Amniotic epithelial cell (primary cell): ENCODE measurements at places on chromosomes 7 and 10.

DNA sequence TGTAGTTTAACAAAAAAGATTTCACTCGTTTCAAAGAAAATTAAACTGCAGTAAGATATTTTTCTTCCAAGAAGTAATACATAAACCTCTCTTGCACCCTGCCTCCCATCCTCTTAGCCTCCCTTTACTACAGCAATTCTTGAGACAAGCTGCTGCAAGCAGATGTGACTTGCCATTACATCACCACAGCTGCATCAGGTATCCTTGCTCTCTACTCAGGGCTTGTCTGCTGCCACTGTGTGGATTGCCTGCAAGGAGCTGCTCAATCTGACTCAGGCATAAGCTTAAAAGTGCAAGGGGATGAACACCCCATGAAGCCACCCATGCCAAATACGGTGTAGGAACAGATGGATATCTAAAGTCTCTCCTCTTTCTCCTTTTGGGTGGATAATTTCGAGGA, 609.9 kb downstream of the DNAJB9 start:
- no peak for DNase-seq

DNA sequence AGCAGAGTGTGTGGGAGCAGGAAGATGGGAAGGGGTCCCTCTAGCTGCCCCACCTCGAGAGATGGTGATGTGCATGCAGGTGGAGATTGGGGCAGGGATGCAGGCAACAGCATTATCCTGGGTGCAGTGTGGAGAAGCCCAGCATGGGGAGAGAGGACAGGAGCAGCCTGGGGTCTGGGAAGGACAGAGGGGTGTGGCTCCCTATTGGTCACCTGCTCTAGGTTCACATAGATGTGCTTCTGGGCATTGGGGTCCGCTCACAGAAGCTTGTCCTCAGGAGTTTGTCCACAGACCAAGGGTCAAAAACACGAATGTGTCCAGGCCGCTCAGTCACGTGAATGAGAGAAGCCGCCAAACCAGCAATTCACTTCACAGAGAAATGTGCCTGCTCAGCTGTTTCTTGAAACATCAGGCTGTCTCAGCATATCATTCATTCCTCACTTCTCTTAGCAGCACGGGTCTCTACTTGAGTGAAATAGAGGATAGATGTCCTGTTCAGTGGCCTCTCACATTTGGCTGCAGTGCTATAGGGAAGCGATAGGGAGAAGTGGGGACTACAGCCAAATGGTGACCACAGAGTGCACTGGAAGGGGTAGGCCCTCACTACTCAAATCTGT, 11.5 kb upstream of the SLC29A3 start:
- DNase-seq: no peak

DNA sequence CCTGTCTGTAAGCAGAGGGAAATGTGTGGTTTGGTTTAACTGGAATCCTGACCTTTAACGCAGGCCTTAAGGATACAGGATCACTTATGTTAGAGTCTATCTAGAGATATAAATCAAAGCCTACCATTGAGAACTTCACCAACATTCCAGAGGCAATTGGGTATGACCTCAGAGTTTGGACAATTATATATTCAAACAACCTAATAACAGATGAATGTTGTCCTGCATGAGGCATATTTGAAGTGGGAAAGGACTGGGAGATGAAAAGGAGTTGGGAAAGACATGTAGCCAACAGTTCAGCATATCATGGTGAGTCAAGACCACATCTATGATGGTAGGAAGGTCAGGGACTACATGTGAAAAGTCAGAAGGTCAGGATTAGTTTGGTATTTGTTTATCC, 274.2 kb downstream of the DOCK4 start:
- peak; percentile 84 for DNase-seq

GRCh38 chr10:60732807-60733516, 45.3 kb upstream of the CDK1 start:
- no peak for DNase-seq

GRCh38 chr10:24900888-24901685, 51.3 kb downstream of the PRTFDC1 start:
- DNase-seq: no peak

DNA sequence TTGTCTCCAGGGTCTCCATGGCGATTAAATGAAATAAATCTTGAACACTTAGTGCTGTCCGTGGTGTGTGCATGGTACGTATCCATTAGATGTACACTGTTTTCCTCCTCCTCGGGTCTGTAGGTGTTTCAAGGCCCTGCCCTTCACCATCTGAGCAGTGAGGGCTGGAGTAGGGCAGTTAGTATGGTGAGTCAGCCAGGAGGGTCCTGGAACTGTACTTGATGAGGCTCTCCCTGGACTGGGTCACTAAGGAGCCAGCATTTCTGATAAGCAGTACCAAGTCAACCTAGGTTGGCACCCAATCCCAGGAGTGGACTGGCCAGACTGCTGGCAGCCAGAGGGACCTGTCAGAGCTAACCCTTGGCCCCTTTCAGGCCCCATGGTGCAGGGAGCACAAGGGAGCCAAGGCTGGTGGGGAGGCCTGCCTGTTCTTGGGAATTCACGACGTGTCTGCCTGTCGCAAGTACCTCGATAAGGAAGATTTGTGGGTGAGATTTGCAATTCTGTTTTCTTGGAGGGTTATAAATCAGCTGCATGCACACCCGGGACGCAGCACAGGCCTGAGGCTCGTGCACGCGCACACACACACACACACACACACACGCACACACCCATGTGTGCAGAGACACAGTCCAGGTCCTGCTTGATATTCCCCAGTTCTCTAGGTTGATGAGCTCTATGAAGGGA, 114.2 kb downstream of the ZMIZ1 start:
- DNase-seq: peak; percentile 86

GRCh38 chr7:31006857-31007256, 43.1 kb downstream of the GHRHR start:
- DNase-seq: no peak

DNA sequence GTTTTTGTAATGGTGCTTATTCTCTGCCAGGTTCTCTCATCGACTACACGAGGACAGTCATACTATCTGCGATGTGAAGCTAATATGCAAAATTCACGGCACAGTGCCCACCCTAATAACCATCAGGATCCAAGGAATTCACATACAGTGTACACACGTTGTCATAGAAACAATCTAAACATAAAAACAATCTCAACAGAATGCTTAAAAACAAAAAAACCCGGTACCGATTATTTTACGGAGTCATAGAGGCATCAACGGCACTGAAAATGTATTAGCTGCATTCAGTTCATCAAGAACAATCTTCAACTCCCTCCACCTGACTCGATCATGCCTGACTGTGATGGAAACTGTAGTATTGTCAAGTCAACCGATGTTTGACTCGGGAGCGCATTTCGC, 628 bp downstream of the MRPS33 start:
- DNase-seq: peak; percentile 15

DNA sequence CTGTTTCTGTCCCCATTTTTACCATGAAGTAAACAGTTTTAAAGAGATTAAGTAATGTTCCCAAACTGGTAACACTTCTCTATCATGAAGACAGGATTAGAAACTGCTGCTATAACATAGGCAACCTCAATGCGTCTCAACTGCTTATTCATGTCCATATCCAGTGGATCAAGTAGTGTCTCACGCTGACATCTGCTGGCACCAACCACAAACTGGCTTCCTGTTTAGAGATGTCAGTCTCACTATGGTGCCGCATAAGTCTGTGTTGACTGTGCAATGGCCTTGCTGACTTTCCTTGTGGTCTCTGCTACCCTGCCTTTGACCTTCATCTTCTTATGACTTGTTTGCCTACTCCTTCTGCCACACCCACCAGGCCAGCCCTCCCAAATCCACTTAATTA, 369.6 kb upstream of the DPP6 start:
- DNase-seq: no peak

- no peak for DNase-seq
These were observed 1053.2 kb downstream of the REEP3 start for GRCh38 chr10:64574371-64574770.

DNA sequence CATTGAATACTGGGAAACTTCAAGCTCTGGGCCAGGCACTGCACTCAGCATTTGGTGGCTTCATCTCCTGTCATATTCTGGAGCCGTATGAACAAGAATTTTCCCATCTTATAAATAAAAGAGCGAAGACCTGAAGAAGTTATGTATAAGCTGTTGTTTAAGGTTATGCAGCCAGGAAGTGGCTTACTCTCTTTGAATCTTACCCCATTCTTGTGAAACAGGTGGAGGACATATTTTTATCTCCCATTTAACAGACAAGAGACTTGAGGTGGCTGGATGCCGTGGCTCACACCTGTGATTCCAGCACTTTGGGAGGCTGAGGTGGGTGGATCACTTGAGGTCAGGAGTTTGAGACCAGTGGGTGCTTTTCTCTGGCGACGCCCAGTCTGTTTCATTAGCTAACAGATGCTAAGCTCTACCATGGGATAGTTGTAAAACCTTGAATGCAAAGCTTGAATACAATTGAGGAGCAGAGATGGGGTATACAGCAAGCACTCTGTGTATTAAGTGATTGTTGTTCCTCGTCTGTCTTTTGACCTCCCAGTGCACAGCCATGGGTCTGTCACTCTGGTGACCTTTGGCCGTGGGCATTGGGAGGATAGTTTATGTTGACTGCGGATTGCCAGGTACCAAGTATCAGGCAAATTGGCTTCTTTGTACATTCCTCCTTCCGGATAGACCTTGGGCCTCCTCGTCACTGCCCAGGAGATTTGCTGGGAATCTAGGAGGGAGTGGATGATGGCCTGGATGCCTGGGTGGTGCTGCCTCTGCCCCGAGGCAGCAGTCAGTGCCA, 85.8 kb downstream of the GRK5 start:
- no peak for DNase-seq

DNA sequence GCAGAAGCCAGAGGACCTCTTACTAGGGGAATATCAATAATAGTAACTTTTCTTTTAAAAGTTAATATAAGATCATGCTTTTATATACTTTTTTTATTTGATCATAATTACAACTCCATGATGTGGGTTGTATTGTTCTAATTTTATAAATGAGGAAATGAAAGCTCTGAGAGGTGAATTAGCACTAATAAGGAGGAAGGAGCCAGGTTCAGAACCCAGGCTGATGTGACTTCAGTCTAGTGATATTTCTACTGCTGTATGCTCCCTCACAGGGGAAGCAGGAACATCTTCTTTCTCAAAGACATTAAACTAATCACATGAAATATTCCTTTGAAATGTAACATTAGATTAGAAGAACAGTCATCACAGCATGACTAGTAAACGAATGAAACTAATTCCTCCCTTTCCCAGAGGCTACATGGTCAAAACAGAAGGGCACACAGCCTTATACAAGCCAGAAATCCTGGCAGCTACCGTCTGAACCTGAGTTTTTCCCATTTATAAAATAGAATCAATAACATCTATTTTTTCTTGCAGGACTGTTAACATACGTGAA, 81.4 kb upstream of the GJD4 start:
- peak; percentile 52 for DNase-seq

- no peak for DNase-seq
These were observed 202.1 kb upstream of the SMIM30 start for GRCh38 chr7:113320419-113320818.

DNA sequence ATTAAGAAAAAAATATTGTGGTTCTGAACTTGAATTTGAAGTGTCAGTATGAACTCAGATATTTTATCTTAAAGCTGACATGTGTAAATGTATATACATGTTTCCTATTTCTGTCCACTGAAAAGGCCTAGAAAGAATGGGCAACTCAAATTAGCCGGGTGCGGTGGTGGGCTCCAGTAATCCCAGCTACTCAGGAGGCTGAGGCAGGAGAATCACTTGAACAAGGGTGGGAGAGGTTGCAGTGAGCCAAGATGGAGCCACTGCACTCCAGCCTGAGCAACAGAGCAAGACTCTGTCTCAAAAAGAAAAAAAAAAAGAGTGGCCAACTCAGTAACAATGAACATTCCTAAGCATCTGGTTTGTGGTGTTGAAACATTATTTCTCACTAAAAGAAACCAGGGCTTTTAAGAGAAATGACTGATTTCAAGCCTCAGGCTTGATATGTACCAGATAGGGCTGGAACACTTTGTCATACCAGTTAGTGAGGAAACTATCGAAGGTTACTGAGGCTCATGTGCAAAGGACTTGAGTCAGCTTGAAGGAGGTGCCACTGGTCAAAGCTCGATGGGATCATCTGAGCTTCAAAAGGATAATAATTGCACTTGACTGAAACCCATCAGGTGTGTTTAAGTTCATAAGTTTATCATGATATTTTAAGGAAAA, 40.5 kb downstream of the AOAH start:
- DNase-seq: peak; percentile 69

DNA sequence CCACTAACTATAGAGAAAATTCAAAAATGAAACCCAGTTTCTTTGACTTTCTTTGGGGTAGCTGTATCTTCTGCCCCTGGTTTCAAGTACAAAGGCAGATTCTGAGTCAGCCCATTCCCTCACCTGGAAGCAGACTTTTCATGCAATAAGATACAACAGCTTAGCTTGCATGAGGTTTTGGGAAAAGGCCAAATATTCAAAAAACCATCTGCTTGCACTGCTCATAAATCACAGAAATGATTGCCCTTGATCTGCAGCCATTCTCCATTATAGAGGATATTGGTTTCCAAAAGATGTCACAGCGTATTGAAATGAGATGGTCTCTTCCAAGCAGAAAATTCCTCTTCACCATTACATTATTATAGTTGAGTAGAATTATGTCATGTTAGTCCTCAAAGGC, 354.0 kb downstream of the PHF14 start:
- no peak for DNase-seq

GRCh38 chr7:98598846-98599615, 18.1 kb upstream of the NPTX2 start:
- DNase-seq: no peak

GRCh38 chr10:71145352-71145945, 66.9 kb upstream of the UNC5B start:
- DNase-seq: no peak

GRCh38 chr7:134022286-134022911, 104.7 kb upstream of the LRGUK start:
- DNase-seq: no peak

- DNase-seq: peak; percentile 60
These were observed 47.2 kb downstream of the SORBS1 start for GRCh38 chr10:95513941-95514392.

- DNase-seq: no peak
These were observed 21.3 kb upstream of the CLDN4 start for GRCh38 chr7:73809467-73809951.

DNA sequence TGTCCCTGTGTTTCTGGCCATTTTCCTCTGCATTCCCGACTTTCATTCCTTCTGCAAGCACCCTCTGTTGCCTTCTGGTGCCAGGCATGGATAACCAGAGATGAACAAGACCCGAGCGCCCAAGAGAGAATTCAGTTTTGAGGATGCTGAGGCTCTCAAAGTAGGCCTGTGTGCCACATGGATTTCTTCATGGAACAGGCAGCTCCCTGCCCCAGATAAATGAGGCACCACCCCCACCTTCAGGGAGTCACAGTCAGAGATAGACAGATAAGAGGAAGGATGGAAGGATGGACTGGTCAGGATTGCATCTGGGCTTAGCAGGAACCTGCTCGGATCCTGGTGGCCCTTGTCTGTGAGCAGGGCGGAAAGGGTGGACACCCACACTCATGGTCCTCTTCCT, 49.4 kb downstream of the ADCYAP1R1 start:
- DNase-seq: no peak
